ENCODE measurements at places on chromosomes 5 and 9.

GRCh38 chr5:89395111-89395510 is 512.1 kb upstream of the MEF2C start:
- DNase-seq, result no peak

DNA sequence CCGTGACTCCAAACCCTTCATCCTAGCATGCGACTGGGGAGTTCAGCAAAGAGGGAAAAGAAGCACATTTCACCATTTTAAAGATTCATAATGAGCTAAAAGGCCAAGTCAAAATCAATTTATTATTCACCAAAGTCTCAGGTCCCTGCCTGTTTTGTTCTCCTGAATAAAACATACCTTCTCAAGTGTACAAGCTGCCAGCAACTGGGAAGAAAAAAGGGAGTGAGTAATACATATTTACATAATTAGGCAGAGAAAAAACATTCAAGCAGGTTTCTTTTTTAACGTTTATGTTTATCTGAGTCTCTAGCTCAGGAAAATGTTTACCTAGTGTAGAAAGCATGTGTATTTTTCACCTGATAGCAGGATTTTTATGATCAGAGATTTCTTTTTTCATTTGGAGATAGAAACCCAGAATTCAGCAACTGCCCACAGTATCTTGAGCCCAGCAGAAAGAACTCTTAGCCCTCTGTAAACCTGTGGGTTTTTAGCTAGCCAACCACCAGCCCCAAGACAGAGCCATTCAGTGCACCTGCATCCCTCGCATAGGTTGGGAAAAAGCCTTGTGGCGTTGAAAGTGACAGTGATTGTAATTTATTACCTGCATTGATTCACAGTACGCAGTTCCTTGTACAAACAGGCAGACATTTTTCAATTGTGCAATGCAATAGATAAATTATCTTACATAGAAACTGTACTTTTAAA is 117.9 kb upstream of the GRIA1 start:
- DNase-seq, result no peak

GRCh38 chr5:113546703-113547183 is 33.2 kb downstream of the YTHDC2 start:
- no peak for DNase-seq

DNA sequence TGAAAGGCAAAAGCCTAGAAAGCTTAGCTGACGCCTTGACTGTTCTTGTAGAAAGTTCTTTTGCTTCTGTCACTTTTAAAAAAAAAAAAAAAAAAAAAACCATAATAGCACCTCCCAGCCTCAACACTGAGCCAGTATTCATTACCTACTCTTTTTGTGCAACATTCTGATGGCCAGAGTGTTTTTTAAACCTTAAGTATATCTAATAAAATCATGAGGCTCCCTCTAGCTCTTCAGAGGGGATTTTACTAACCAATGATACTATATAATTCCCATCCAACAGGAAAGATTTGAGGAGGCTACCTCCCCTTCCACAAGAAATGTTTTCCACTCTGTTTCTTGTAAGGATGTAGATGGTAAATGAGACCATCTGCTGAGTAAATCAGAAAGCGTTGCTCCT is 3.9 kb downstream of the BNC2 start:
- DNase-seq, result no peak

GRCh38 chr5:88666761-88667495 is 216.1 kb downstream of the MEF2C start:
- no peak for DNase-seq

GRCh38 chr9:111597852-111598732 is 1.4 kb downstream of the PTGR1 start:
- peak; percentile 69 for DNase-seq

DNA sequence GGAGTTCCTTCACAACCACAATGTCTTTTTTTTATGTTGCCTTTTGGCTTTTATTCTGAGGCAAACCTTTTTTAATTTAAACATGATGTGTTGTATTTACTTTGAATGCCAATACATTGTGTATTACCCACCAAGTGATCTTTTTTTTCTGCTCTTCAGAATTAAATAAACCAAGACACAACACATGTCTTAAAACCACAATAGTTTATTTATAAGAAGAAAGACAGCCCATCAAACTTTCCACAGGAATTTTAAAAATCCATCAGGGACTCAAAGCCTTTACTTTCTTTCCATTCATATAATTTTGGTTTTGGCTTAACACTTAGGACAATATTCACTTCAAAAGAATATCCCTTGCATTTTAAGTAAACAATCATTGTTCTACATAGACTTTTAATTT is 321.8 kb upstream of the MEF2C start:
- DNase-seq, result no peak

DNA sequence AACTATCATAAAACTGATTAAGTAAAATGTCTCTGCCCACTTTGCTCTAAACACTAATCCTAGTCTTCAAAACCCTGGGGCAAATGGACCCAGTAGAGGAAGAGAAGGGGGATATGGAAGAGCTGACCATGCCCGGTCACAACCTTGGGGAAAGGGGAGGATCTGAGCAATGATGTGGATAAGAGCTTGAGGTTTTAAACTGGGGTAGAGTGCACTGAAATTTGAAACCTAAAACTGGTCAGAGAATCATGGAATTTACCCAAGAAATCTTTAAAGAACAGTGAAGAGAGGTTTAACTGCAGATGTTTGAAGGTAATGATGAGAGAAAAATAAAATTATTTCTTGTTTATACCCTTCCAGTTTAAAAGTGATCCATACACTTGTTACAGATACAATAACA is 110.8 kb downstream of the MRPS30 start:
- no peak for DNase-seq

- no peak for DNase-seq
Measured at GRCh38 chr5:165143741-165144140, 1638.3 kb downstream of the MAT2B start.

GRCh38 chr9:128927731-128928411 is 7.1 kb downstream of the PHYHD1 start:
- DNase-seq, result peak; percentile 51

DNA sequence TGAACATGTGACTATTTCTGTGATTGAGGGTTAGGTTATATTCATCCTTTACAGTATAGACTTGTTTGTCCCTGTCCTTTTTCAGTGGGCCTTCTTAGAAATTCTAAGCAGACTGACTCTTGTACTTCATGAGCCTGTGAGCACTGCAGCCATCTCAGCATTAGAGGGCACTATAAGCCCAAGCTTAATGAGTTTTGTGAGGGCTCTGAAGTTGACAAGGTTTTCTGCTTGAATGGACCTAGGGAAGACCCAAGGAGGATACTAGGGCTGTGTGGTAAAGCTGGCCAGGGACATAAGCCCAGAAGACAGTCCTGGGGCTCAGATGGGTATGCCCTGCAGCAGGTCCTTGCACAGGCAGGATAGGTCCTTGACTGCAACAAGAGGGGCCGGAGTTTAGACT is 126.5 kb downstream of the MRPS30 start:
- DNase-seq, result no peak

GRCh38 chr9:18976709-18977531 is 56.1 kb downstream of the SAXO1 start:
- DNase-seq, result no peak

DNA sequence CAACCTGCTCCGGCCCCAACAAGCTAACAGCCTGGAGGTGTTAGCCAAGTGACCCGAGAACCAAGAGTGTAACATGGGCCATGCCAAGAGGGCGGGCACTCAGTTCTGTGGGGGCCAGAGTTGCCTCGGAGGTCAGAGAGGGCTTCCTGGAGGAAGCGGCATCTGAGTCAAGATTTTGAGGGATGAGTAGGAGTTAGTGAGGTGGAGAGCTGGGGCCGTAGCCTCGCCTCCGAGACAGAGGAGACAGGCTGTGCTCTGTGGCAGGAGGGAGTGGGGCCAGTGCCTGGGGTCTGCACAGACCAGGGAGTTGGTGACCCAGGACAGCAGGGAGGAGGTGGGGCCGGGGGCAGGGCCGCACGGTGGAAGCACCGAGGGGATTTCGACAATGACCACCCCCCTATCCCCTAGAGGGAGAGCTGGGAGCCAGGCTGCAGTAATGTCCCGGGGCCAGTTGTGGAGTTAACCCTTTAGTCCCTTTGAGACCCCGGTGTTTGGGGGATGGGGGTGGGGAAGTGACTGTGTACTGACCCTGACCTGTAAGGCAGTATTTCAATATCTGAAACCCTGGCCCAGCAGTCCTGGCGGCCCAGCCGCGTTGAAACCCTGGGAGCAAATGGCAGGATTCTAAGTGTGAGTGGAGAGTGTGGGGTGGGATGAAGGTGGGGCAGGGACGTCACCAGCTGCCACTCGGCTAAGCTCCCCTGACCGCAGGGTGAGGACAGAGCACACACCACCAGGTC is 148.7 kb upstream of the COL5A1 start:
- DNase-seq, result no peak

GRCh38 chr9:757246-757881 is 84.1 kb upstream of the DMRT1 start:
- no peak for DNase-seq

GRCh38 chr5:93209476-93209875 is 371.5 kb downstream of the NR2F1-AS1 start:
- DNase-seq, result no peak

All from CD4-positive, alpha-beta T cell treated with Interleukin-4 for 1 hour (primary cell).